ENCODE measurements at places on chromosomes 1 and 21.

DNA sequence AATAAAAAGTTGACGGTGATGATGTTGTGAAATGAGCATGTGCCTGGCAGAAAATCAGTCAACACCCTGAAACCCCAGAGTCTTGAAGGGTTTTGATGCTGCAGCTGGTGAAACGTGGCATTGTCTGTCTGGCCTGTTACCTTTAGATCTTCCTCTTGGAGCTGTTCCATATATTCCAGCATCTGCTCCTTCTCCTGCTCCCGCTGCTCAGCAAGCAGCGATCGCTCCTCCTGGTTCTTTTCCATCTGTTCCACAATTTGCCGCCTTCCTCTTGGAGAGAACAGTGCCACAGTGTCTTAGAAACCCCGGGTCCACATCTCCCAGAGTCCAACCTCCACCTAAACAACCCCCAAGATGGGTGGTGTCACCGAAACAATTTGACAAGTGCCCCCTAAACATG lies 15.7 kb downstream of the CFAP45 start:
- no peak for DNase-seq

DNA sequence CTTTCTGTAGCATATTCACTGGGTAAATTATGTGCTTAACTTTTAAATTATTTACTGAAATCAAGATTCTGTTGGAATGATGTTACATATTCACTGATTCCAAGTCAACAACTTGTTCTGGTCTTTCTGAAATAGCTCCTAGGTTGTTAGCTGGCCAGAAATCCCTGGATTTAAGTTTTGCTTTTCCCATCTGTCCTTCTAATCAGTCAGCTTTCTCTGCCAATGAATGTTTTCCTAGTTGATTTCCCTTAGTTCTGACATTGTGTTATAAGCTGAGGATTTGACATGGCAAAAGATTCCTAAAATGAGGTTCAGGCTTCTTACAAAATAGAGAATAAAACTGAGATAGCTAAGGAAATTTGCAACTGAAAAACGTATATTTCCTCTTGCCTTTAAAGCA lies 1479.6 kb downstream of the MRPL39 start:
- DNase-seq: no peak

- no peak for DNase-seq
These were observed 710 bp downstream of the GLRX2 start for GRCh38 chr1:193104502-193104906.

- no peak for DNase-seq
These were observed 39.6 kb upstream of the ABCG1 start for GRCh38 chr21:42179316-42179715.

DNA sequence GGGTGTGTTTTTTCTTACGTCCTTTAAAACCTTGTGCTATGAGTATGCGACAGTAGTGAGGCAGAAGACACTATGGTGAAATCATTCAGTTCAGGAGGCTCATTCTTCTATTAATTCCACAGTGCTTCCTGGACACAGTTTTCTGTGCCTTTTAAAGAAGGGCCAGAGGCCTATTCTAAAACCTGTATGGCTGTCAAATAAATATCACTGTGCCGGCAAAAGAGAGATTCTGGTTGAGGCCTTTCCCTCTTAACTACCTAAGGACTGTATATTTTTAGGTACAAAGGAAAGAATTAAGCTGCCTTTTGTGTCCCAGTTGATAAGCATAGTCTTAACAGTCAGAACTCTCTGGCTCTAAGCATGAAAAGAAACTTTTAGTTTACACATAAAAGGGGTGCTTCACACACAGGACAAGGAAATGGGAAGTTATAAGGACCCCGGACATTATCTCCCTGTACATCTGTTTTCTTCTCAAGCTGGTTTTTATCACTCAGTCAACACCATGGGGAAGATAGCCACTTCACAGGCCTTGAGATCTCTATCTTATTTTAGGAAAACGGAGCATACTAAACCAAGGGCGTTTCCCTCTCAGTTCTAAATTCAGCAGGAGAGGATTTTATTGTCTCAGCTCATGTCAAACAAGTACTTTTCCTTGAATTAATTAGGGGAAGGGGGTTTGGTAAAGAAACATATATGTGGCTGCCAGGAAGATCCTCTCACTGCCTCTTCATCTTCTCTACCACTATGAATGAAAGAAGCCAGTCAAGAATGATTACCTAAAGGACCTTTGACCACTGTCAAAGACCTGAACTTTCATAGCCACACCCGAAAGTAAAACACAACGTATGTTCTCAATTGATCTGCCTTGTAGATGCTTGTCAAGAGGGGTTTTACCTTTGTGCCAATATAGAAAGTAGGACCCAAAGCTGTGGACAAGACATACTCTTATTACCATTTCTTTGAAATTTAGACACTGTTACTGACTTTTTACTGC lies 71.4 kb upstream of the HSPA13 start:
- peak; percentile 8 for DNase-seq

- no peak for DNase-seq
These were observed 33.8 kb downstream of the MFSD2A start for GRCh38 chr1:39988618-39989343.

- no peak for DNase-seq
These were observed 4.8 kb downstream of the CCDC24 start for GRCh38 chr1:43995984-43996732.

DNA sequence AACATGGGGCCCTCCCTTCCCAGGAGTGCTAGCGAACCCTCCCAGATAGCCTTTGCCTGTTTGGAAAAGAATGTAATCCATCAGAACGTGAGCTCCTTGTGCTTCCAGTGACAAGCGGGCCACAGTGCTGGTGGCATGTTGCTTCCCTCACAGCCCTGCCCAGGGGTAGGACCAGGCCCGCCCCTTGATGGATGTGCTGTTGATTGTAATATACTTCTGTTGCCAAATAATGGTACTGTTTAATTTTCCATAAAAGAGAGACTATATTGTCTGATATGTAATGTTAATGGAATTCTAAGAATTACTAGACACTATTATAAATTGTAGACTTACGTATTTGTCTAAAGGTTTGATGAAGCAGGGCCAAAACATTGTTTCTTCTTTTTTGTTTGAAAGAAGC lies 16.4 kb downstream of the ATP5PO start:
- DNase-seq: no peak

DNA sequence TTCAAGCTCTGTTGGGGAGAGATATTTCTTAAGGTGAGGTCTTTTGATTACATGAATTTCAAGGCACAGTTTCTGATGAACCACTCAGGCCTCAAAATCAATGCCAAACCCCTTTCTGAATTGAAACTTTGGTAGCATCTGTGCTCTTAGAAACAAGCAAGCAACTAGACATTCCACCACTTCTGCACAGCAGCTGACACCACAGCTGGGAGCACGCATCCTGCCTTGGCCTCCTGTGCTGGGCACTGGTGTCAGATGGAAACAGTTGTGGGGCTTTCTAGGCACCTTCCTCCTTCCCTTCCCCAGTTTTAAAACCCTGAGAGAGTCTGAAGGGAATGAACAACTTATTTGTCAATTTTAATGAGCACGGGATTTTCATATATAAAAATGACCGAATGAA lies 360.2 kb downstream of the ADGRL2 start:
- peak; percentile 34 for DNase-seq

DNA sequence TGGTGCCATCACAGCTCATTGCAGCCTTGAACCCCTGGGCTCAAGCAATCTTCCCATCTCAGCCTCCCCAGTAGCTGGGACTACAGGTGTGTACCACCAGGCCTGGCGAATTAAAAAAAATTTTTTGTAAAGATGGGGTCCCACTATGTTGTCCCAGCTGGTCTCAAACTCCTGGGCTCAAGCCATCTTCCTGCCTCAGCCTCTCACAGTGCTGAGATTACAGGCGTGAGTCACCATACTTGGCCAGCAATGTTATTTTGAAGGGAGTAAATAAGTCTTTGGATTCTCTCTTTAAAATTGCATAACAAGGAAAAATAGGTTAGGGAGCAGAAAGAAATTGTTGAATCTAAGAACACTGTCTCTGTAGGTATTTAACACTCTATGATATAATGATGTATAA lies 111.3 kb downstream of the RPS6KC1 start:
- no peak for DNase-seq

- no peak for DNase-seq
These were observed 738 bp downstream of the CAMK1G start for GRCh38 chr1:209584231-209584672.

GRCh38 chr1:242449661-242450060 lies 74.8 kb downstream of the PLD5 start:
- DNase-seq: no peak

DNA sequence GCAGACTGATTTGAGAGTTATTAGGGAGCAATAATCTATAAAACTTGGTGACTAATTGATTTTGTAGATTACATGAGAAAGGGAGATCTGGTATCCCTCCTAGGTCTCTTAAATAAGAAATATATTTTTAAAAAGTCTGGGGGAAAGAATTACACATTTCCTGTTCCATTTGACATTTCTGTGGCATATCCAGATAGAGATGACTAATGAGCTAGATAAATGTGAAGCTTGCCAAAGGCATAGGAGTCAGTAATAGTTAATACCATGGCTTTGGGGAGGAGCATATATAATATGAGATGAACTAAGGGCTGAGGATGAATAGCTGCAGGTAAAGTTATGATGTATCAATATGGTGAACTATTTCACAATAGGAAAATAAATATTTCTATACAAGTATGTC lies 663.7 kb downstream of the PTPRC start:
- no peak for DNase-seq

GRCh38 chr1:38815903-38816627 lies 43.5 kb downstream of the RRAGC start:
- DNase-seq: no peak

DNA sequence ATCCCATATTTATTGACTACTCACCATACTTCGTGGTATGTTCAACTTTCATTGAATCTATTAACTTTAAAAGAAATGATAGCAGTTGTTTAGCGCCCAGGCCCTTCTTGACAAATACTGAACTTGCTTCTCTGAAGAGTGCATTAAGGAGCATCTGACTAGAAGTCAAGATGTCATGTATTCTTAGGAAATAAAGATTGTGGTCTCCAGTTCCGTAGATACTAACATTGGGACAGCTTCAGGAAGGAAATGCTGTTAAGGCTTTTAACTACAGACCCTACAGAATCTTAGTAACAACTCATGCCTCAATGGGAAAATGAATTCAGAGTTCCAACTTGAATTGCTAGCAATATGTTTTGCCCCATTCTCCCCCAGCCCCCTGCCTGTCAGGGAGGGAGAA lies 14.8 kb downstream of the LYST start:
- DNase-seq: no peak

DNA sequence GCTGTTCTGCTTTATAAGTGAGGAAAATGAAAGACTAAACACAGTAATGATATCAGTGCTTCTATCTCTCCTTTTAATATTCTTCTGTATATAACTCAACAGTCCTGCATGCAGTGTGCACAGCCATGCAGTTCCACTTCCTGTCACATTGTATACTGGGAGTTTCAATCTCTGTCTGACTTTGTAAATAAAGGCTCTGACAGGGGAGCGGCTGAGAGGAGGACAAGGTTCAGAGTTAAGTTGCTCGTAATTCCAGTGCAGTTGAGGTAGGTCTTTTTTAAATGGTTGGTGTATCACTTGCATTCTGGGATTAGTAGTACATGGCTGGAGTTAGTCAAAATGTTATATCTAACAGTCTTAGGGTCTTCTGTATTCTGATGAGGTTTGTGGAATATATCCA lies 264.5 kb downstream of the OLFM3 start:
- no peak for DNase-seq

GRCh38 chr1:90341516-90341915 lies 346.6 kb downstream of the ZNF326 start:
- no peak for DNase-seq

GRCh38 chr1:61052395-61053225 lies 29.8 kb upstream of the NFIA start:
- DNase-seq: peak; percentile 49

DNA sequence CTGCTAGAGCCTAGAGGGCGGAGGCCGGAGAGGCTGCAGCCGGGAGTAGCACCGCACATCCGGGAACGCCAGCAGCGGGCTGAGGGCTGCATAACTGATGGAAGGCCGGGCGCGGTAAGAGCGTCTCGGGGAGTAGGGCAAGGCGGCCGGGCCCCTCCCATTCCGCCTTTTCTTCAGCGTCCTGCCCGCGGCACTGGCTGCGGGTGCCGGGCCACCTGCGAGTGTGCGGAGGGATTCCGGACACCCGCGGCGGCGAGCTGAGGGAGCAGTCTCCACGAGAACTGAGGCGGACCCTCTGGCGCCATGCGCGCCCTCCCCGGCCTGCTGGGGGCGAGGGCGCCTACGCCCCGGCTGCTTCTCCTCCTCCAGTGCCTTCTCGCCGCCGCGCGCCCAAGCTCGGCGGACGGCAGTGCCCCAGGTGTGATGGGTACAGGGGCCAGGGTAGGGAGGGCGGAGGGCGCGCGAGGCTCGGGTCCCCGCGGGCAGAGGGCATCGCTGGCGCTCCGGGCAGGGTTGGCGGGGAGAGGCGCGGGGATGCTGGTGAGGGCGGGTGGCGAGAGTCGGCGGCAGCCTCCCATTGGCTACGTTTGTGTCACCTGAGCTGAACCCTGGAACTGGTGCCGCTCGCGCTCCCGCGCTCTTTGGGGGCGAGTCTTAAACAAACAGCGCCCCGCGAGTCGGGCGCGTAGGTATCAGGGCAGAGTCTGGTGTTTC lies 334.4 kb downstream of the SRGAP2C start:
- peak; percentile 83 for DNase-seq

DNA sequence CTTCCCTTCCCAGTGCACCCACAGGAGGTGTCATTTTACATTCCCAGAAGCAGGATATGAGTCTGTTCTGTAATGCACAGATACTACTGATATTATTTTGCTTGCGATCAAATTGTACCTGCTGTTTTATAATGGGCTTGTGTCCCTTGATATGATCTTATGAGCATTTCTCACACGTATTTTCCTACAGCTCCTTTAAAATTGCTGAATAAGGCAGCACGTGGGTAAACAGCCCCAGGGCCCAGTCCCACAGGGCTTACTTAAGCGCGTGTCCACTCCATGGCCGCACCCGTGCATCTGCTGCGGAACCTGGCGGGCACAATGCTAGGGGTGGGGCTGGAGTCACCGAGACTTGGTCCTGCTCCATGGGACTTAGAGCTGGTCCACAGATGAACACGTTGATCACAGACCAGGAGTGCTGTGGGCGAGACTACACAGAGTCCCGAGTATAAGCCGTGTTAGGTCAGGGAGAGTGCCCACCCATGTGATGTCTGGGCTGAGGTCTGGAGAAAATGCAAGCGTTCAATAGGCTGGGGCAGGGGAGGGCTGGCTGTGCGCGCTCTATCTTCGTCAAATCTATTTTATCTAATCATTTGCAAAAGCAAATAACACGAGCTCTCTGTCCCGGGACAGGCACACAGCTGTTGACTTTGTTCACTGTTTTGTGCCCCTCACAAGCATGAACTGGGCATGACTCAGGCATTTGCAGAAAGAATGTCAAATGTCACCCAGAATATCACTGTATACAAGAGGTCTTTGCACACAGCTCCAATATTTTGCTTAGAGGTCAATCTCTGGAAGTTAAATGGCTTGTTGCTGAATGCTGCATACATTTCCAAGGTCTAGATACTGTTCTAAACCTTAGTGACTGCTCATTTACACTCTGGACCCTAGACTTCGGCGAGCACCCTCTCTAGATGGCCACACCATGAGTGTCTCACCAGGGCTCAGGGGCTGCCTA lies 119.3 kb downstream of the CRYAA start:
- no peak for DNase-seq
